ENCODE measurements at places on chromosomes 1 and 21. TPM values are rescaled to one million over a fixed set of nuclear protein-coding genes. Genes with fewer than 3 reads are reported as not detected.

- DNase-seq: peak; percentile 17
Measured at GRCh38 chr1:230317823-230318819, 108.0 kb downstream of the PGBD5 start.

DNA sequence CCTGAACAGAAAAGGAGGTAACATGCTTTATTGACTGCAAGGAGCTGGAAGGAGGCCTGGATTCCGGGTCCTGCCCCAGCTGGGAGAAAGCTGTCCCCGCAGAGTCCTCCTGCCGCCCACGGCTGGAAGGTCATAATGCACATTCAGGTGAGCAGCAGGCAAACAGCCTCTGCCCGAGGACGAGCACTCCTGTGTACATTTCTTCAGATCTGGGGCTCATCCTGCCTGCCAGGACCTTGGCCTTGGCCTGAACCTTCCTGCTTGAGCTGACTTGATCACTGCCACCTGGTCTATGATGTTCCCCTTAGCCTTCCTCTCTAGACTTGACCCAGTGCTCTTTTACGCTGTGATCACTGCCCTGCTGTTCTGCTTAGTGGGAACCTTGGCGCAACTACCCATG, 17.9 kb upstream of the ZNF436 start:
- DNase-seq: no peak

GRCh38 chr1:26533951-26534509, 4.5 kb downstream of the RPS6KA1 start:
- DNase-seq: no peak

- DNase-seq: no peak
Measured at GRCh38 chr1:86233403-86233802, 76.8 kb upstream of the COL24A1 start.

SAMSN1 gene
- 0.13 TPM for total RNA-seq

- DNase-seq: no peak
Measured at GRCh38 chr1:71721532-71721931, 560.8 kb downstream of the NEGR1 start.

DNA sequence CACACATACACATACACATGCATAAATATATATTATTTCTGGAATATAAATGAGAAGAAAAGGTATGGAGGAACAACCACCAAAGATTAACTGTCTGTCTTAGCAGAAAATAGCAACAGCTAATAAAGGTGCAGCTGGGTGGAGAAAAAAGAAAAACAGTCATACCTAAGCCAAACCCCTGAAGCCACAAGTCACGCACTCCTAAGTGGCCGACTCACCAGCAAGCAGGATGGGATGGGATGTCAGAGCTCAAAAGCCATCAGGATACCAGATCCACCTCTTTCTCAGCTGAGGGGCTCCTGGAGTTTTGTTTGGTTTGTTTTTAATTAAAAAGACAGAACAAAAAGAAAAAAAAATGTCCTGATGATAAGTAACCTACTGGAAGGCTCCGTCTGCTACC, 64.7 kb upstream of the HIVEP3 start:
- no peak for DNase-seq

- DNase-seq: no peak
Measured at GRCh38 chr1:42793824-42794223, 9.0 kb downstream of the TMEM269 start.

All from dermis microvascular lymphatic vessel endothelial cell (primary cell).